ENCODE measurements at places on chromosomes 12 and 14.

DNA sequence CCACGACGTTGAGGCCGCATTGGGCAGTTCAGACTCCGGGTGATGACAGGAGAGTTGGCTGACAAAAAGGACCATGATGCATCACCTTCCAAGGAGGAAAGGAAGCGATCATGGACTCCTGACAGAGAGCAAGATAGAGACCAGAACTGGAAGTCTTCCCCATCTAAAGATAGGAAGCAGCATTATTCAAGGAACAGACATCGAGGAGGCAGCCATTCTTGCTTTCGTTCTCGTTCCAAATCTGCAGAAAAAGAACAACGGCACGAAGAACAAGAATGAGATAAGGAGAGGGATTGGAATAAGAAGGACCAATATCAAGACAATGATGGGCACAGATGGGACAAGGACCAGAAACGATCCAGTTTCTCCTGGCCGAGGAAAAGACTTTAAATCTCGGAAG, 27.1 kb upstream of the KRT77 start:
- no peak for DNase-seq

- DNase-seq, result no peak
These were observed 168.2 kb downstream of the AKAP6 start for GRCh38 chr14:32497248-32497647.

GRCh38 chr14:72616294-72616693, 277.6 kb downstream of the DPF3 start:
- no peak for DNase-seq

DNA sequence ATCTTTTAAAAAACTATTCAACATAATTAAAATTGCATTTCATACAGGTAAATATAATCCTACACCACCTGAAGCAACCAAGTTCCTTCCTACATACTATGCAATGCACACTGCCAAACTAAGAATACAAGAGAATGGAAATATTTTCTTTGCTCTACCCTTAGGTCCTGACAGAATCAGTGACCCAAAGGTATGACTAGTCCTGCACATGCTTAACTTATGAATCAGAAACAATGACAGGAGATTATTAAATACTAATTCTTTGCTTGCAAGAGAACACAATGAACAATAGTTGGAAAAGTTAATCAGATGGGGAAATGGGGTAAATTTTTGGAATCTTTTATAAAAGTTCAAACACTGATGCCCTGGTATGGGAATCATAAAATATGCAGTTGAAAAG, 220.1 kb downstream of the SOX5 start:
- no peak for DNase-seq

- DNase-seq, result no peak
These were observed 141.5 kb upstream of the RFLNA start for GRCh38 chr12:124153392-124153791.

- no peak for DNase-seq
These were observed 28.6 kb upstream of the BLTP3B start for GRCh38 chr12:100171248-100171647.

- no peak for DNase-seq
These were observed 37.8 kb upstream of the LRRC10 start for GRCh38 chr12:69648476-69648875.

- no peak for DNase-seq
These were observed 27.4 kb downstream of the DTX1 start for GRCh38 chr12:113083863-113084435.
